Esophagus mucosa (tissue), 1 donor: ENCODE measurements at places on chromosomes 4 and X.

DNA sequence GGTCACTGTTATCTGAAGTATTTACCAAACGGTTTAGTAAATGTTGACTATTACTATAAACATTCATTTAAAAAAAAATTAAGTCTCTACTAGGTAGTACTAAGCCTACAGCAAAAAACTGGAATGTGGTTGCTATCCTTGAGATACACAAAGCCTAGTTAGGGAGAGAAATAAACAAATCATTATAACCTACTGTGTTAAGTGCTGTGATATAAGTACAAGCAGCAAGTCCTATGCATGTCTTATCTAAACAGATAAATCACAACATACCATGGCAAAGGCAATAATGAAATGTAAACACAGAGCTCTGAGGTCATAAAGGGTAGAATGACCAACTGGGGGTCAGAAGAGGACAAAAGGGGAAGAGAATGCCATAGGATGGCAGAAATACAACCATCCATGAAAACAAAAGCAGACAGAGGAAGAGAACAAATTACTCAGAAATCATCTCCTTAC lies 92.2 kb downstream of the RNF150 start:
- ATAC-seq = no peak

- peak; percentile 59 for ATAC-seq
Observed at GRCh38 chrX:110402850-110403221, 44.2 kb downstream of the RTL9 start.

GRCh38 chrX:15566244-15566643 lies 34.5 kb downstream of the ACE2 start:
- no peak for ATAC-seq

- ATAC-seq = no peak
Observed at GRCh38 chr4:75048208-75048879, 115.4 kb downstream of the PARM1 start.

GRCh38 chrX:71304561-71304960 lies 3.0 kb downstream of the ITGB1BP2 start:
- no peak for ATAC-seq

GRCh38 chrX:103828529-103828928 lies 3.5 kb downstream of the RAB9B start:
- no peak for ATAC-seq

DNA sequence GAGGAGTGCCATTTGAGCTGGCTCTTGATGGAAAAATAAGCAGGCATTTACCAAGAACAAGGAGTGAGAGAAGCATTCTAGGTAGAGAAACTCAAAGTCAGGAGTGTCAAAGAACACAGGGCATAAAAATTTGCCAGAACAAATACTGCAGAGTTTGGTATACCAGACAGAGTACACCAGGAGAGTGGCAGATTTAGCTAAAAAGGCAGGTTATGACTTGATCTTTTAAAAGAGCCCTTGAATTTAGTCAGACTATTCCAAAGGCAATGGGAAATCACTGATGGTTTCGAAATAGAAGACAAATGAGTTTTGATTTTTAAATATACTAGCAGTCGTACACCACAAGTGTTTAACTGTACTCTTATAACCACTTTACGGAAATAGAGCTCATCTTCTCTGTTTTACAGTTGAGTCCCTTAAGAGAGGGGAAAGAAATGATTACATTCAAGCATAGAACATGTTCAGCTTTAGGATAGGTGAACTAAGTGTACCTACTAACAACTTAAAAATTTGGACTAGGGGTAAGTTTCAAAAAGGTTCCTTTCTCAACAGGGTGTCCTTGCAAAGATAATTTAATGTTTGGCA lies 10.2 kb downstream of the UBE2D3 start:
- ATAC-seq = peak; percentile 67

DNA sequence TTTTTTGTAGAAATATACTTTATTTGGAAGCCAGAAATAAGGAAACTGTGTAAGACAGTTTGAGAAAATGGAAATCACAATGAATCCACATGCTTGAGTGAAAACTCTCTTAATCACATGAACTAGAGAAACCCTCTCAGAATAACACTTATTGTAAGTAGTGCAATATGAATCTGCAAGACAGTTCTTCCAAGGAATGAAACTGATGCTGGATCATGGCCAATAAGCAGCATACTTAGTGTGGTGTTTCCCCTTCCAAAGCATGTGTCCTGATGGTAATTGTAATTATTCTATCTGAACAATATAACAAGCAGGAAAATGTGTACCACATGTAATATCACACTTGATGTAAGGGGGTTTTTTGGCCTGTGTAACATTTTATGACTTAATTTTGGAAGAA lies 1870.5 kb upstream of the TENM3 start:
- no peak for ATAC-seq

- ATAC-seq = no peak
Observed at GRCh38 chrX:24902806-24903205, 113.0 kb downstream of the ARX start.

DNA sequence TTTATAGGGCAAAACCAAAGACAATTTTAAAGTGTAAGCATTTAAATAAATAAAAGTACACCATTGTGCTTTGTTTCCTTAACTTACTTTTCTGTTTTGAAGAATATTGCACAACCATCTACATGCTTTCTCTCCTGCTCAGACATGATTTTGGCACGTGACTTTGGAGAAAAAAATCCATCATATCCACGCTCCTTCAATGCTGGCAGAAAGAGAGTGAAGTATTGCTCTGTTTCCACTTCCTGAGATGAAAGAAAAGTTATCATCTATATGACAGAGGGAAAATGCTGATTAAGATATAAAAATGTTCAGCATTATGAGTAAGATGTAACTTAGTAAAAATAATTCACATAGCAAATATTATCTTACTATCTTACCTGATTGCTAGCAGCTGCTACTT lies 77.1 kb downstream of the CNOT6L start:
- ATAC-seq = peak; percentile 69

DNA sequence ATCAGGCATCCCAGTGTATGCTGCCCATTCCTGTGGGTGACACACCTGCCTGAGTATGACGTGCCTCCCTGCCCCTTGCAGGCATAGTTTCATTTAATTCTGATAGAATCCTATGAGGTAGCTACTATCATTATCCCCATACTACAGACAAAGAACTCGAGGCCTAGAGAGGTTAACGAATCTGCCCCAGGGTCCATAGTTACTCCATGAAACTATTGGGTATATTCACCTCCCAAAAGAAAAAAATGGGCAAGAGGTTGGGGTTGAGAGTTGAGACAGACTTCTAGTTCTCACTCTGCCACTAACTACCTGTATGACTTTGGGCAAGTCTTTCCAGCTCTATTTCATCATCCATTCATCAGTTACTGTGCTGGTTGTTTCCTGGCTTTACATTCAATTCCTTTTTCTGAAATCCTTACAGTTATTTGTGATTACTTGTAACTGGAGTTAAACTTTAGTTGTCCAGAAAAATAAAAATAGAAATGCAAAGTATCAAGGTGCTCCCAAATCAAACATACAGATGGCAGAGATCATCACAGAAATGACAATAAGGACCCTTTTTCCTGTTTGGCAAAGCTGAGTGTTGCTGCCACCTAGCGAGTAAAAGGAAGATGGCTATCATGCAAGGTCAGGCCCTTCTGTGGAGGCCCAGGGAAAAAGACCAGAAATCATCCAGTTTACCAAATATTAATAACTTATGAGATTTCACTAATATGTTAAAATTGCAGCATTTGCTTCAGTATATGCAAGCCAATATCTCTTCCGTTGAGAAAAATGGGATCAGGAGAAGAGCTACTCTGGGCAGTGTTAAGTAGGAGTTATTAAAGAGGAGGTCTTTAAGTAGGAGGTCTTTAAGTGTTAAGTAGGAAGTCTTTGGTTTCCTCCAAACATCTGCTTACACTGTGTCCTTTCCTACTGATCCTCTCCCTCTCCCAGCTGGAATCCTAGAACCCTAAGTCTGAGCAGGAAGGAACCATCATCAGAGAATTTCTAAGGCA lies 17.1 kb upstream of the MAP7D3 start:
- no peak for ATAC-seq
